ENCODE measurements at places on chromosomes 1 and 21.
A peak's percentile ranks its signal among the peaks of the same experiment; 100 is the strongest.

GRCh38 chr1:178706432-178706831 lies 18.6 kb upstream of the RALGPS2 start:
- no peak for DNase-seq

- no peak for DNase-seq
These were observed 106.2 kb upstream of the ATP1A1 start for GRCh38 chr1:116266864-116267212.

DNA sequence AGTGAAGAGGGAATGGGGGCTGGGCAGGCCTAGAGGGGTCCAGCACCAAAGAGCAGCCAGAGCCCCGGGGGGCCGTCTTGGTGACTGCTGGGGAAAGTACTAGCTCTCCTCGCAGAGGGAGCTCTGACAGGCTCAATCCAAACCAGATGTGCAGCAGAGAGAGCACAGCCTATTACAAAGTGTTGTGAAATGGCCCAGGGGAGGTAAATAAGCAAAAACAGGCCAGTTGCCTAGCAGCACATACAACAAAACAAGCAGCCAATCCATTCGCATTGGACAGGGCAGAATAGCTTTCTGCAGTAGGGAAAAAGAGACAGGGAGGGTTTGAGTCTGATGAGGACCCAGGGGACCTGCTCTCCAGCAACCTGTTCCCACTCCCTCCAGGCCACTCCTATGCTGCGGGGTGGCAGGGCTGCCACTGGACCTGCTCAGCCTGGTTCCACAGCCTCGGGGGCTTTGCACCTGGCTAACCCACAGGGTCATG lies 239.6 kb upstream of the FGGY start:
- no peak for DNase-seq

- DNase-seq = peak; percentile 69
These were observed 1.9 kb downstream of the ITPKB start for GRCh38 chr1:226736908-226737818.

- no peak for DNase-seq
These were observed 6.4 kb downstream of the TRIM63 start for GRCh38 chr1:26060832-26061574.

Measured in CD4-positive, alpha-beta T cell treated with Interleukin-6 for 4 hours (primary cell).